ENCODE measurements at places on chromosomes 4 and X.
A peak's percentile ranks its signal among the peaks of the same experiment; 100 is the strongest.

DNA sequence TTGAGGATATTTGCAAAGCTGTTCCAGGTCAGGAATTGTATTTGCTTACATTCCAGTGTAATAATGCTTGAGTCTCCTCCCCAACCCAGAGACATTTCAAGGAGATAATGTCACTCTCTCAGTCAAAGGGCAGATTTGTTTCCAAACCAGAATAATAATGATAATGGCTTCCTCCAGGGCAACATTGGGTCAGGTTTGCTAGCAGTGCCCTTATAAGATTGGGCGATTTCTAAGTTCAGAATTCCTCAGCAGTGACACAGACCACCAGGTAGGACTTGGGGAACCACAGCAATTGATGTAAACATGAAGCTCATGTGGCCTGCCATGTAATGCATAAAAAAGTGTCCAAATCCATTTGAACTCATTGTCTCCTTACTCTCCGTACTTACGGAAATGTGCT is 125.2 kb downstream of the BMP15 start:
- no peak for DNase-seq

GRCh38 chr4:138311771-138312535 is 69.8 kb upstream of the SLC7A11 start:
- DNase-seq: no peak

GRCh38 chrX:31092970-31093638 is 21.3 kb upstream of the FTHL17 start:
- DNase-seq: no peak

- DNase-seq: no peak
Observed at GRCh38 chr4:10753856-10754402, 69.4 kb upstream of the CLNK start.

DNA sequence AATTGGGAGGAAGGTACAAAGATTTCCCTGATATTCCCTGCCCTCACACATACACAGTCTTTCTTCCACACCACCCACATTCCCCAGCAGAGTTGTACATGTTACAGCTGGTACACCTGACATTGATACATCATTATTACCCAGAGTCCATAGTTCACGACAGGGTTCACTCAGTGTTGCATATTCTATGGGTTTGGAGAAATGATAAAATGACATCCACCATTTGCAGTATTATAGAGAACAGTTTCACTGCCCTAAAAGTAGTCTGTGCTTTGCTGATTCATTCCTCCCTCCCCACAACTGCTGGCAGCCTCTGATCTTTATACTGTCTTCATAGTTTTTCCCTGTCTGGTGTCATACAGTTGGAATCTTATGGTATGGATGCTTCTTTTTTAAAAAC is 15.0 kb downstream of the AGA start:
- DNase-seq: no peak

DNA sequence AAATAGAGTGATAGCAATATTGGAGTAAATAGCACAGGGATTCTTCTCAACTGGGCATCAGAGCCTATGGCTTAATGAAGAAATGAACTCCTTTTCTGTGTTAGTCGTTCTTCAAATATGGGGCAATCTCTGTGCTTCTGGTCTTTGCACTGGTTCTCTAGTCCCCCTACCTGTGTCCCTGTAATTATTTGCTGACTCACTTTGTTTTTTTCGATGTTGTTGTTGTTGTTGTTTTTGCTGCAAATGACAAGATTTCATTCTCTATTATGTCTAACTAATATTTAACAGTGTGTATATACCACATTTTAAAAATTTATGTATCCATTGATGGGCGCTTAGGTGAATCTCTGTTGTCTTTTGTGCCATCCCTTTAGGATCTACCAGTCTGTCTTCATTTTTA is 2137.8 kb upstream of the TENM3 start:
- DNase-seq: no peak

DNA sequence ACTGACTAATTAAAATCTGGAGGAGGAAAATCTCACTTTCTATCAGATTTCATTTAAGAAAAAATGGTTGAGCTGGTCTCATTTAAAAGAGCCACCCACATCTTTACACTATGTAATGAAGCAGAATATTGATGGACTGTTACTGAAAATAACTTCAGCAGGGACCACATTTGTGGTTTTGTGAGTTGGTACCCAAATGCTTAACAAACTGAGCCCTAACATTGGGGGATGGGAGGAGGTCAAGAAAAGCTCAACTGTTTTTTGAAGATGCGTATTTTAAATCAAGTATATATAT is 30.1 kb downstream of the HOPX start:
- DNase-seq: no peak

GRCh38 chrX:81957900-81958545 is 756.1 kb downstream of the SH3BGRL start:
- DNase-seq: no peak

DNA sequence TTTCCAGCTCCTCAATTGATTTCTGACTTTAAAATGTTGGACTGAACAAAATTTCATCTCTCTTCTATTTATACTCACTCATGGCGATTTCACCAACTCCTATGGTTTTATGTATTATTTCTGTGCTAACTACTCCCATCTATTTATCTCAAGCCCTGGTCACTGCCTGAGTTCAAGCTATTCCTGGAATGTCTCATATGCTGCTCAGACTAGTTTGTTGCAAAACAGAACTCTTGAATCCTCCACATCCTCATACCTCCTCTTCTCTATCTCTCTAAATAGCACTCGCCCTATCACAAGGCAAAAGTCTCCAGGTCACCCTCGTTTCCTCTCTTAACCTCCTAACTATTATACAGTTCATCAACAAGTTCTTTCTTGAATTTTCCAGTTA is 19.0 kb upstream of the DDX60 start:
- DNase-seq: no peak

GRCh38 chr4:177099211-177099610 is 210.5 kb upstream of the NEIL3 start:
- no peak for DNase-seq

DNA sequence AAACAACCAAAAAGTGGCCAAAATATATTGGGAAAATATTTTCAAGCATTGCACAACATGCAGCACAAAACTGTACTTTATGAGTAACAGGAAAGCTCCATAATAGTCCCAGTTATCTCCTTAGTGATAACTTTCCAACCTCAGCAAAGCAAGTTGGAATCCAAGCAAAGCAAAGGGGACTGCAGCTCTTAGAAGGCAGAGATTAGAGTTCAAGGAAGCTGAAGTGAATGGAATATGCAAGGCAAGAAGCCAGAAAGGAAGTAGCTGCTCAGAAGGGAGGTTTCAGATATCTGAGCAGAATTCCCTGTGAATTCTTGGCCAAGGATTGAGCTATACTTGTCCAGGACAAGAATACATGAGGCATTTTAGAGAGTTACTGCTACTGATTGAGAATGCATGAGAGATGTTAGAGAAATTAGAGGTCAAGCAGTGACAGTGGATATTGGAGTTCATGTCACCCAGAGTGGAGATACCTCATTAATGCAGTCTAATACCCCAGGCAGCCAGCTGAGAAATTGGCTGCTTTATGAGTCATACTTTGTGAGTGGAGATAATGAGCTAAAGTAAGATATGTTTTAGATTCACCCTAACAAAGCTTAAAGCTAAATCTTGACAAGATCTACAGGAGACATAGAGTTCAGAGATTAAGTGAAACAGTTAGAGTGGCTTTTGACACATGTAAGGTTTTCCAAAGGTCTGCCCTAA is 102.8 kb downstream of the INPP4B start:
- DNase-seq: no peak

DNA sequence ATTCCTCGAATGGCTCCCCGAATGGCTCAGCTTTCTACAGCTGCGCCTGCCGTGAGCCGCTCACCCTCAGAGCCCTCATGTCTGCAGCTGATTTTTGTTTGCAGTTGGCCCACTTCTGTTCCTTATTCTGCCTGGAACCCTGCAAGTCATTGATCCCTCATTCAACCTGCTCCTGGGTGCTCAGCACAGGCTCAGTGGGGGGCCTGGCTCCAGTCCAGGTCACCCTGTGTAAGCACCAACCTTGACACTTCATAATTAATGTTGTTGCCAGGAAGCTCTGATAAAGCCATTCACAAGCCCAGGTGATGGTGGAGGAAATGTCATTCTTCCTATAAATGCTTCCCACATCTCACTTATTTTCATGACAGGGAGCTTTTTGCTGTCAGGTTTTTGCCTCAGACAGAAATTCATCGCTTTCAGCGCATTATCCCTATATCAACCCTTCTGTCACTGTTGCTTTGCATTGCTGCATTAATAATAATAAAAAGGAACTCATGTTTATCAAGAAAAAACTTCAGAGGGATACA is 85.7 kb downstream of the F11 start:
- no peak for DNase-seq

- DNase-seq: no peak
Observed at GRCh38 chrX:15359701-15360100, 24.4 kb upstream of the PIGA start.

DNA sequence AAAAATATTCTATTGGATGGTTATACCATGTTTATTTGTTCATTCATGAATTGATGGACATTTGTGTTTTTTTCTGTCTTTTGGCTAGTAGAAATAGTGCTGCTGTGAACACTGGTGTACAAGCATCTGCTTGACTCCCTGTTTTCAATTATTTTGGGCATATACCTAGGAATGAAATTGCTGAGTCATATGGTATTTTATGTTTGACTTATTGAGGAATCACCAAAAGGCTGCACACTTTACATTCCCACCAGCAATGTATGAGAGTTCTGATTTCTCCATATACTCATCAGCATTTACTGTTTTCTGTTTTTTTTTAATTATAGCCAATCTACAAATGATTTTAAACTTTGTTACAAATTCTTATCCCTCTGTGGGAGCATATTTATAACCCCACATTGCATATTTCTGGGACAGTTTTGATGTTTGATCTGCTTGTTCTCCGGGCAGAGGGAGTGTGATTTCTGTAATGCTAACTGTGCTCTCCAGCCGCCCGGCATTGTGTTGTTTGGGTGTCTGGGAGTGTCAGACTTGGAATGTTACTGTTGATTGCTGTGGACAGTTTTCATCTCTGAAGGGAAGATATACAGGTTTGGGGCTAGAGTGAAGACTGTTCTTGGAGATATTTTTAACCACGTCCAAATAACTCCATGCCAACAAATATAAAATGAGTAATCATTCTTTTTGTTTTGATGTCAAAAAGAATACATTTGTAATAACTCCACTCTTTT is 60.5 kb upstream of the PGRMC2 start:
- DNase-seq: peak; percentile 54

GRCh38 chr4:102438396-102439235 is 62.5 kb upstream of the NFKB1 start:
- no peak for DNase-seq

DNA sequence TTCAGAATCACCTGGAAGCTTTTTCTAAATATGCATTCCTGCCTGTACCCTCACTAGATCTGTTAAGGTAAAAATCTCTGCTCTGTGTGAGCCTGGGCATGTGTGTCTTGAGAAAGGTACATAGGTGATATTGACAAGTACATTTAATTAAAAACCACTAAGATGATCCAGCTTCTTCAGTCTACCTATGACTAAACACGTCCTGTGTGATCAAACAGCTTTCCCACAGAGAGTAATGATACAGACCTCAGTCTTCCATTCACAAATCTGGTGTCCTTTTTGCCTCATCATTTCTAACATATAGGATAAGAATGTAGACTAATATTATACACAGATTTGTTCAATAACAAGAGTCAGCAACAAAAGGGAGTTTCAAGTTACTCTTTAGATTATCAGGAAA is 42.6 kb downstream of the GALNT7 start:
- DNase-seq: no peak

- DNase-seq: no peak
Observed at GRCh38 chr4:168095776-168096406, 3.6 kb downstream of the ANXA10 start.

DNA sequence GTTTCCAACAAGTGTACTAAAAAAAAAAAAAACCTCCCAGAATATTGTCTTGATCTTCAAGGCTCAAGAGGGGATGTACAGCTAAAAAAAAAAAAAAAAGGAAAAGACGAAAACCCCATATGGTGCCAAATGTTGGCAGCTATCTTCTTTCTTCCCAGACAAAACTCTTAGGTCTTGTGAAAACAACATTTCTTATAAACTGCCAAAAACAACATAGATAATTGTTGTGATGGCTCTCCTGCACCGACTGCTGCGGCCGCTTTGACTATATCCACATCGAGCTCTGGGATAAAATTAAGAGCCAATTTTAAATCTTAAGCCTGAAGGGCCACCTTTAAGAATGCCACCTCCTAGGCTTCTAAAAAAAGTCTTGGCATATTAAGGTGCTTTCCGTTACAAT is 23.5 kb downstream of the PDGFC start:
- DNase-seq: no peak

- DNase-seq: no peak
Observed at GRCh38 chr4:178812866-178813265, 1370.6 kb upstream of the AGA start.

- DNase-seq: no peak
Observed at GRCh38 chrX:133674726-133675470, 259.6 kb upstream of the GPC4 start.

DNA sequence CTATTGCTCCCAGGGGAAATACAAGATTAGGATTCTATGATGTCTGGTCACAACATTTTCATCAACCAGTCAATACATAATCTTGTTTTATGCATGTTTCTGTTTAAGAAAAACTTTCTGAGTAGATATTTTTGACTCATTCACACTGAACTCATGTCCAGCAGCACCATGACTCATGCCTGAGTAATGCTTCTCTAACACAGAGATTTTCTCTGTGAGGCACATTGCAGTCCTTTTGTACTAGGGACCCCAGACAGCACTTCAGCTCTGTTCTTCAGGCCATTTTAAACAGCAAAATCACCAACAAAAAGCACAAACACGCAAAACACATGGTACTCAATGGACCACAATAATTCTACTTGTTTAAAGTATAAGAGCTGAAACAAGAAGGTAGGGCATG is 83.6 kb downstream of the MXRA5 start:
- DNase-seq: no peak

GRCh38 chr4:187179086-187180058 is 455.7 kb upstream of the FAT1 start:
- DNase-seq: no peak

DNA sequence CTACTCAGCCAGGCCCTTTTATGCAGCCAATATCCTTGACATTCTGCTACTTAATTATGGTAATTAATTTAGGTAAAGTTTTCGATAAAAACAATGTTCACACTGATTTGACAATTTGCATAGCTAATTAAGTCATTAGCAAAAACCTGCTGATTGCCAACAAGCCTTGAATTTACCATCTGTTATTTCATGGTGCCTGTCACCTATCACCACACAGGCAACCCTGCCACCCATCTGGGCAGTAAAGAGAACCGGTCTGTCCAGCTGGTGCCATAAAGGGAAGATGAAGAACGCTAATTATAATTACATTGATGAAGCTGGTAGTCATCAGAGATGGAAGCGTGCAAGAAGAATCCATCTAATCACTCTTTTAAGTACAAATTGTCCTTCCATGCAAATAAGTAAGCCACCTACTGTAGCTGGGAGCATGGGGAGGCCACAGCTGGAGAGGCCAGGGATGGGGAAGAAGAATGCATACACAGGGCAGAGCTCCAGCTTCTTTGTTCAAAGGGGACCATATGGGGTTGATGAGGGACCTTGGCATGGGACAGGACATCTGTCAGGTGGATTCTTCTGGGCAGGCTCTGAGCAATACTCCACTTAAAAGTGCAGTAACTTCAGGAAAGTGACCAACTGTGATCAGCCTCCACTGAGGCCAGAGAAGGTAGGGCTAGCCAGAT is 277.3 kb upstream of the TAPT1 start:
- DNase-seq: no peak

Data from hematopoietic multipotent progenitor cell treated with erythropoietin and hydrocortisone succinate and interleukin-3 and kit ligand, for 15 days (in vitro differentiated cells).